NCI-H748 treated with DMSO at 0.1 percent for 48 hours (cell line): ENCODE measurements at places on chromosomes 1 and 21.

GRCh38 chr1:114215436-114215835, 61.8 kb upstream of the SYT6 start:
- DNase-seq, result no peak

DNA sequence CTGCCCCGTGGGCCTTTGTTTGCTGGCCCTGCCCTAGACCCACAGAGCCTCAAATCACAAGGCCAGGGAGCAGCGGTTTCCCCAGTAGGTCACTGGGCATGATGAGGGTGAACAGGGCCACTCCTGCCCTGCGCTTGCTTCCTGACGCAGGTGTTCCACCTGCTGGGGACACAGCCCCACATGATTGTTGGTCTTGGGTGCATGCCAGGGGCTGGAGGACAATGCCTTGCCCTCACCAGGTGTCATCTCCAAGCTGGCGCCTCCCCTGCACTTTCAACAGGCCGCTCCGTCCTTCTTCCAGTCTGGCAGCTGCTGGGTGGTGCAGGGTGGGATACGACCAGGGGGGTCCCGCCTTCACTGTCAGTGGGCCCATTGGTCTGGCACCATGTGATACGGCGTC, 24.3 kb downstream of the IL10RB start:
- peak; percentile 77 for DNase-seq

GRCh38 chr1:109162626-109163025, 48.7 kb downstream of the ELAPOR1 start:
- no peak for DNase-seq

GRCh38 chr1:58084266-58084665, 462.3 kb downstream of the OMA1 start:
- no peak for DNase-seq

DNA sequence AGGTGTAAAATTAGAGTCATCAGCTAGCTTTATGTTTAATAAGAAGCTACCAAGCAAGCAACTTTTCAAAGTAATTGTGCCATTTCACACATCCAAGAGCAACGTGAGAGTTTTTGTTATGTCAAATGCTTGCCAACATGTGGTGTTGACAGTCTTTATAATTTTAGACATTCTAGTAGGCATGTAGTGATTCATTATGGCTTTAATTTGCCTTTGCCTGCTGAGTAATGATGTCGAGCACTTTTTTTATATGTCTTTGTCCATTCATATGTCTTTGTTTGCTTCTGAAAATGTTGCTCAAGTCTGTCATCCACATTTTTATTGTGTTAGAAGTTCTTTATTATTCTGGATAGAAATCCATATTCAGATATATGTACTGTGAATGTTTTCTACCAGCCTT, 21.4 kb upstream of the CHIT1 start:
- DNase-seq, result no peak

- DNase-seq, result no peak
These were observed 138.8 kb downstream of the NTMT2 start for GRCh38 chr1:170284512-170284911.

- no peak for DNase-seq
These were observed 66.2 kb upstream of the RNPC3 start for GRCh38 chr1:103459346-103459745.

DNA sequence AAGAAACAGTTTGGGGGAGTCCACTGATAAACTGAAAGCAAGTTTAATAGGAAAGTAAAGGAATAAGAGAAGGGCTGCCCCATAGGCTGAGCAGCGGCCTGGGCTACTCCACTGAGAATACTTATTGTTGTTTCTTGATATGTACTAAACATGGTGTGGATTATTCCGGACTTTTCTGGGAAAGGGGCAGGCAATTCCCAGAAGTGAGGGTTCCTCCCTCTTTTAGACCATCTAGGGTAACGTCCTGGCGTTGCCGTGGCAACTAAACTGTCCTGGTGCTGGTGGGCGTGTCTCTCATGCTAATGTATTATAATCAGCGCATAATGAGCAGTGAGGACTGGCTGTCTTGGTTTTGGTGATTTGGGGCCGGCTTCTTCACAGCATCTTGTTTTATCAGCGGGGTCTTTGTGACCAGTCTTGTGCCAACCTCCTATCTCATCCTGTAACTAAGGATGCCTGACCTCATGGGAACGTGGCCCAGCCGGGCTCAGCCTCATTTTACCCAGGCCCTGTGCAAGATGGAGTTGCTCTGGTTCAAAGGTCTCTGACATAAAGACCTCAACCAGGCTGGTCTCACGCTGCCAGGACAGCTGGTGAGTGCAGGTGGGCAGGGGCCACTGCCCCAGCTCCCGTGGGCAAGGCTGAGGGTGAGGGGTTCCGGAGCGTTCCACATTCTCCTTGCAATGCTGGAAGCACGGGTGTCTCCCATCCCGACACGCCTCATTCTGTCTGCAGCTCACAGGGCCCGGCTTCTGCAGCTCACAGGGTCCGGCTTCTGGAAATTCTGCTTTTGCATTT, 19.6 kb upstream of the C1orf159 start:
- DNase-seq, result no peak

GRCh38 chr1:109799445-109799844, 35.7 kb upstream of the EPS8L3 start:
- no peak for DNase-seq

GRCh38 chr21:35189077-35189863, 140.2 kb upstream of the RUNX1 start:
- no peak for DNase-seq

- no peak for DNase-seq
These were observed 20.2 kb upstream of the ACTA1 start for GRCh38 chr1:229454056-229454455.

DNA sequence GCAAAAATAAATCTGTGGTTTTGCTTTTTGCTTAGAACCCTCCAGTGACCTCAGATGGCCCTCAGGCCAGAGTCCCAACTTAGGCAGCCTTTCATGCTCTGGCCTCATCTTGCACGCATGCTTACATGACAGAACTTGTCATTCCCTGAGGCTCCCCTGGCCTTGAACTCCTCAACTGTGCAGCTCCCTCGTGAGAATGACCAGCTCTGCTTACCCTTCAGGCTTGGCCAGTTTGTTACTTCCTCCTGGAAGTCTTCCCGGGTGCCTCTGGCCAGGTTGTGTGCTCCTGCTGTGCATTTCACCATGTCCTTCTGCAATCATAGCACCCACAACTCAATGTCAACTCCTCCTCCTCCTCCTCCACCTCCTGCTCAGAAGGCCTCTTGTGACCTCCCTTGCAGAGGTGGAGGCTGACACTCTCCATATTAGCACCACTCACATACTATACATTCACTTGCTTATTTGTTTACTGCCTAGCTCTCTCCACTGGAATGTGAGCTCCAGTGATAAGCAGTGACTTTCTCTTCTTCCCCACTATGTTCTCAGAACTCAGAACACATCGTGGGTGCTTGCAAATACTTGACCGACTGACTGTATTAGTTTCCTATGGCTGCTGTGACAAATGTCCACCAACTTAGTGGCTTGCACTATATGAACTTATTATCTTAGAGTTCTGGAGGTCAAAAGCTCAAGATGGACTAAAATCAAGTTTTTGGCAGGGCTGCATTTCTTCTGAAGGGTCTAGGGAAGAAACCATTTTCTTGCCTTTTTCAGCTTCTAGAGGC, 41.9 kb downstream of the RCSD1 start:
- DNase-seq, result no peak

GRCh38 chr1:8569242-8569641, 248.2 kb downstream of the RERE start:
- DNase-seq, result no peak

DNA sequence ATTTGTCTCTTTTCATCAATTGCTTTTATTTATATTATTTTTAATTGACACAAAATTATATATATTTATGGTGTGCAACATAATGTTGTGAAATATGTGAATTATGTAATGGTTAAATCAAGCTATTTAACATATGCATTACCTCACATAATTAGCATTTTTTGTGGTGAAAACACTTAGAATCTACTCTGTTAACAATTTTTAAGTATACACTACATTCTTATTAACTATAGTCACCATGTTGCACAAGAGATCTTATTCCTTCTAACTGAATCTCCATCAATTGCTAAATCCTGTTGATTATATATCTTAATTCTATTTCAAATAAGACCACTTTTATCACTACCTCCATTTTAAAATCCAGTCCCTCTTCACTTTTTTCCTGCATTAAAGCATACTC, 42.5 kb downstream of the PLPPR5 start:
- DNase-seq, result no peak

DNA sequence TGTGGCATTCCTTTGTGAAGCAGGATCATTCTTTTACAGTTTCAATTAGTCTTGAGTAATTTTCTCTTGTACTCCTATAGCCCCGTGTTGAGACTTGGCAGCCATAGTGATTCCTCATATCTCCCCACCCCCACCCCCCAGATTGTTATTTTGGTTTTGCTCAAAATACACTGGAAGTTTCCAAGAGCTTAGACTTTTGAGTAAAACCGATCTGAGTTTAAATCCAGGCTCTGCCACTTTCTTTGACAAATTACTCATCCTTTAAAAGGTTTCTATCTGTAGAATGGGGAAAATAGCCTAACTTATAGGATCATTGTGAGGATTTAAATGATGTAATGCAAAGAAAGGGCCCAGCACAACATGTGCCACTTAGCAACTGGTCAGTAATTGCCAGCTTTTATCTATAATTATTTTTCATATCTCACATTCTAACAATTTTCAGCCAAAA, 53.1 kb upstream of the RC3H1 start:
- DNase-seq, result no peak

DNA sequence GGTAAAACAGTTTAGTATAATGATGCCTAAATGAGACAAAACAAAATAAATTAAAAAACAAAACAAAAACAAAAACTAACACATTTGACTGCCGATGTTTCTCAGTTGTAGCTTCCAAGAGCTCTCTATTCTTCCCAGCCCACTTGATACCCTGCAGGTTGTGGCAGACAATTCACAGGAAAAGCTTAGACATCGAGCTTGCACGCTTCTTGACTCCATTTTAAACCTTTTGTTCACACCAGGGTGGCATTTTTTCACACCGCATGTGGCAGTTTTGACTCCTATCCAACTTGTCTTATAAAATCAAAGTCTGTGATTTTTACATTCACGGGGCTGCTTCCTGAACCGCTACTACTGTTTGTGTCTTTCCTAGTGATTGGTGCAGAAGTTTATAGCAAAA, 575.9 kb downstream of the USP25 start:
- DNase-seq, result no peak

GRCh38 chr21:24899138-24899537, 708.1 kb downstream of the MRPL39 start:
- no peak for DNase-seq

GRCh38 chr21:38913893-38914527, 108.3 kb downstream of the ETS2 start:
- no peak for DNase-seq

DNA sequence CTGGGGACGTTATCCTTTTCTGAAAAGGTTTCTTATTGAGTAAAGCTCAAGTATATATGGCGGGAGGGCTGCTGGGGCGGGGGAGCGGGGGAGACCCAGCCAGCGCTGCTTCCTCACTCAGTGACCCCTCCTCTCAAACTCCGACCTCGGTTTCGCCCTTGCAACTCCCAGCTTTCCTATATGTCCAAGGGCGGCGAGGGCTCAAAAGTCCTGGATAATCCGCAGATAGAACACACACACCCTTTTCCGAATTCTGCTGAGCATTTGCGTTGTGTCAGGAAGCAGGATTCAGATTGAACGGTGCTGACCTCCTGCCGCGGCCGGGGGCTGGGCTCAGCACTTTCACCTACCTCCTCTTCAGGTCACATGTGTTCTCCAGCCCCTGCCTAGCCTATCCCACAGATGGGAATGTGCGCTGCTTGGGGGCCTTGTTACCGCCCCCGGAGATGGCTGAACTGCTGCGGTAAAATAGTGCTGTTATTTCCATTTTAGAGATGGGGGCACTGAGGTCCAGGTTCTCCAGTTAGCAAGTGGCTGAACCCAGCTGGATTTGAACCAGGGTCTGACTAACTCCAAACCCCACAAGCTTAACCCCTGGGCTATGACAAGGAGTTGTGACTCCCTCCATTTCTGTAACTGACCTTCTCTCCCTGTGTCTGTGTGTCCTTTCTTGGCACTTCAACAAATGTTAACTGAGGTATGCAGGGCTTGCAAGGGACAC, 795 bp upstream of the AHDC1 start:
- DNase-seq, result no peak

DNA sequence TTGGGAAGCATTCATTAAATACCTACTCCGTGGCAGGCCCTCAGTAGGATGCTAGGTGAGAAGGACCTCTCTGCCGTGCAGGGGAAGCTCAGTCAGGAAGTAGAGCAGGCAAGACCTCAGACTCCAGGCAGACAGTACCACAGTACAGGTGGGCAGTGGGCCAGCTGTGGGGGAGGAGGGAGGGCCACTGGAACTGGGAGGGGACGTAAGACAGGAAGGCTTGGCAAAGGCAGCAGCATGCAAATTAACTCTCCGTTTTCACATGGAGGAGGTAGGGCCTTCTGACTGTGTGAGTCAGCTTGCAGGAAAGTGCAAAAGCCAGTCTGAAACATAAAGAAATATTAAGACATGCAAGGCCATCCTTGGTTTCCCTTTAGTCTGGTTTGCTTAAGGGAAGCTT, 157.7 kb downstream of the TRIM33 start:
- DNase-seq, result no peak

GRCh38 chr21:29105218-29105617, 25.2 kb upstream of the MAP3K7CL start:
- DNase-seq, result no peak

GRCh38 chr1:87058343-87058649, 143.9 kb downstream of the HS2ST1 start:
- DNase-seq, result no peak

DNA sequence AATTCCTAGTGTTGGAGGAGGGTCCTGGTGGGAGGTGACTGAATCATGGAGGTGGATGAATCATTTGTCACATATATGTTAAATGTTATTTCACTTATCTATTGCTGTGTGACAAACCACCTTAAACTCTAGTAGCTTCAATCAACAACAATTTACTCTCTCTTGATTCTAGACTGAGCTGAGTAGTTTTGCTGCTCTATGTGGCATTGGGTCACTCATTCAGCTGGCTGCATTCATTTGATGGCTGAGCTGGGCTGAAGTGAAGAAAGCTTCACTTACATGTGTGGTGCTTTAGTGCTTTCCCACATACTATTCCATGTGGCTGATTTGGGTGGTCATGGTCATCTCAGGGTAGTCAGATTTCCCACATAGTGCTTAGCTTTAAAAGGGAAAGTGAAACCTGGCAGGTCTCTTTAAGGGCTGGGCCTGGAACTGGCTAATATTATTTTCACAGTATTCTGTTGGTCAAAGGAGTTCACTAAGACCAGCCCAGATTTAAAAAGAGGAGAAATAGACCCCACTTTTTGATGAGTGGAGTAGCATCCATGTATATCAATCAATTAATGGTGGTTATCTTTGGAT, 10.5 kb downstream of the DNAH14 start:
- DNase-seq, result no peak

GRCh38 chr1:2042830-2043773, 7.1 kb upstream of the PRKCZ start:
- no peak for DNase-seq

DNA sequence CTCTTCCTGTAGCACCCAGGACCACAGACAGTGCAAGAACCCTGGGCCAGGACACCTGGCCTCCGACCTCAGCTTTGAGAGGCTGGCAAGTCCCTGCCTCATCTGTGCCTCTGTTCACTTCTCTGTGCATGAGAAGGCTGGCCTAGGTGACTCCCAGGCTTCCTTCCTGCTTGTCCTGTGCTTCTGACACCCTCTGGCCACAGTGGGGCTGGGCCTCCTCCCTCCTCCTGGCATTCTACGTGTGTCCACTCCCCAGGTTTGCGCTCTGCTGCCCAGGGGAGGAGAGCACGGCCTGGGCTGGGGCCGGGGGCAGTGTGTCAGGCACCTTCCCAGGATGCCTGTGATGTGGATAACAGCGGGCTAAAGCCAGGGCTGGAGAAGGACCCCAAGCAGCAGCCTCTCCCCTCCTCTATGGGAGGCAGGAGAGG, 30.3 kb upstream of the PKP1 start:
- DNase-seq, result no peak

GRCh38 chr1:19331262-19331878, 19.2 kb downstream of the SLC66A1 start:
- DNase-seq, result no peak
